ENCODE measurements at places on chromosomes 12 and 14. TPM values are rescaled to one million over a fixed set of nuclear protein-coding genes. Genes with fewer than 3 reads are reported as not detected.

GRCh38 chr12:93325855-93326254 lies 51.9 kb upstream of the NUDT4 start:
- no peak overlapping the region for H3K27ac ChIP-seq
- no peak for DNase-seq
- no peak overlapping the region for H3K4me3 ChIP-seq
- H3K36me3 ChIP-seq = no peaks in the 10 kb centered on the region
- H3K27me3 ChIP-seq = no peaks in the 10 kb centered on the region

DNA sequence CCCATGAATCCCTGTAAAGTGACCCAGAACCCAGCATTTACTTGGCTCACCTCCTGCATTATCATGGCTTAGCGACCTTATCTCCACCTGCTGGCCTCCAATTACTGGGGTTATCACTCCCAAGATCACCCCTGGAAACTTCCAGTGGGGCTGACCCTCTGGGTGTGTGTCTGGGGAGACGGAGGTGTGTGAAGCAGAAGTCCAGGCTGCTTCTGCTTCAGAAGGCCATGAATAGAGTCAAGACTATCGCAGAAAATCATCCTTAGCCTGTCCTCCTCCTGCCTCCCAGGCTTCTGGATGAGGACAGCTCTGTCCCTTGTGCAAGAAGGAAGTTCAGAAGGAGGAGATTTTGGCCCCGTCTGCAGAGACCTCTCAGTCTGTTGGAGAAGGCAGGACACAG lies 408 bp upstream of the KRT72 start:
- H3K4me3 ChIP-seq = no peak overlapping the region
- H3K4me1 ChIP-seq = peaks cover 4% of the 10 kb centered on the region
- H3K27me3 ChIP-seq = peaks cover 91% of the 10 kb centered on the region
- H3K36me3 ChIP-seq = no peaks in the 10 kb centered on the region

- H3K4me1 ChIP-seq = peaks cover 79% of the 10 kb centered on the region
- peak within 1 kb of the TSS; percentile 97 for H3K27ac ChIP-seq
- H3K36me3 ChIP-seq = peaks cover 43% of the 10 kb centered on the region
- H3K4me3 ChIP-seq = peak within 1 kb of the TSS; percentile 90
Measured at GRCh38 chr14:23095196-23096108, at the start of gene C14orf119. Gene C14orf119 (plus strand): TSS chr14:23095505. CDS start chr14:23097659, 2,154 bp downstream.

DNA sequence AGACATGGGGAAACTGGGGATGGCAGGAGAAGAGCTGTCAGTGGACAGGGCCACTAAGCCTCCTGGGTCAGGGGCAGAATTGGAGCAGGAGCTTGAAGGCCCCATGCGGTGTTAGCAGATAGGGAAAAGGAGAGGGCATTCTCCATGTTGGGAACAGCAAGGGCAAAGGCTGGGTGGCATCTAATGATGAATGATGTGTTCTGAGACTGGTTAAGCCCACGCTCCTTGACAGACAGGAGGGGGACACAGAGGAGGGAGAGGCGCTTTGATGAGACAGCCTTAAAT lies 63.0 kb downstream of the CLMN start:
- no peak for DNase-seq
- H3K4me1 ChIP-seq = peaks cover 67% of the 10 kb centered on the region
- no peak overlapping the region for H3K4me3 ChIP-seq

DNA sequence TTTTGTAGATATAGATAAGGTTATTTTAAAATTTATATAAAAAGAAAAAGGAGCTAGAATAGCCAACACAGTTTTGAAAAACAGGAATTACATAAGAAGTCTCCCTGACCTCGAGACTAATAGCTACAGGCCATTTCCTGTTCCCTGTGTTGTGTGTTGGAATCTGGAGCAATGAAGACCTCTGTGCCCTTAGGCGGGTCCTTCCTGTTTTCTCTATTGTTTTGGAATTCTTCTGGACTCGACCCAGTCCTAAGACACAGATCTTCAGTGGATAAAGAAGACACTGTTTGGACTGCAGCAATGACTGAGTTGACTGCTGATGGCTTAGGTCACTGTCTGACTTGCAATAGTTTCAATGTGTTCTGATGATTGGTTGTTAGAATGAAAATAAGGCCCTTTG lies 26.2 kb downstream of the SNRPF start:
- no peaks in the 10 kb centered on the region for H3K36me3 ChIP-seq
- H3K27ac ChIP-seq = peak overlapping the region; percentile 60
- no peak overlapping the region for H3K4me3 ChIP-seq

The RPL10L gene
- not detected for total RNA-seq

- H3K4me3 ChIP-seq = no peak overlapping the region
- H3K27me3 ChIP-seq = no peaks in the 10 kb centered on the region
- DNase-seq = no peak
- H3K36me3 ChIP-seq = peaks cover 79% of the 10 kb centered on the region
Measured at GRCh38 chr12:913919-914698, 35.4 kb downstream of the RAD52 start.

DNA sequence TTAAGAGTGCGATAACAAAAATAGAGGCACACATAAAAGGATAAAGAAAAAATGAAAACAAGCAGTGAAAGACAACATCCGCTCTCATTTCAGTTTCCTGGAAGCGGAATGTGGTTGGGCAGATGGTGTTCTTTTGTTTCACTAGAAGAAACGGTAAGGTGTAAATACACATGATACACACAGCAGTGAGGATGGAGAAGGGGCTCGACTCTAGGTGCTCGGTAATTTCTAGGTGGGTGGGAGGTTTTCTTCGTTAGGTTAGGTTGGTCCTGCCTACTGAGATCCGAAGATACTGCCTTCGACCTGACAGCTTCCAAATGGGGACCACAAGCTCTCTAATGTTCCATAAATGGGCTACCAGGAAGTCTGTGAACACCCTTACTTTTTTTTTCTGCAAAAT lies 1082.5 kb downstream of the BCL11B start:
- H3K36me3 ChIP-seq = no peaks in the 10 kb centered on the region
- H3K4me3 ChIP-seq = no peak overlapping the region
- DNase-seq = no peak
- H3K27ac ChIP-seq = no peak overlapping the region

Measured in left ventricle myocardium inferior (tissue), 1 donor.